Esophagus mucosa (tissue), 1 donor: ENCODE measurements at places on chromosomes 16 and 17.

DNA sequence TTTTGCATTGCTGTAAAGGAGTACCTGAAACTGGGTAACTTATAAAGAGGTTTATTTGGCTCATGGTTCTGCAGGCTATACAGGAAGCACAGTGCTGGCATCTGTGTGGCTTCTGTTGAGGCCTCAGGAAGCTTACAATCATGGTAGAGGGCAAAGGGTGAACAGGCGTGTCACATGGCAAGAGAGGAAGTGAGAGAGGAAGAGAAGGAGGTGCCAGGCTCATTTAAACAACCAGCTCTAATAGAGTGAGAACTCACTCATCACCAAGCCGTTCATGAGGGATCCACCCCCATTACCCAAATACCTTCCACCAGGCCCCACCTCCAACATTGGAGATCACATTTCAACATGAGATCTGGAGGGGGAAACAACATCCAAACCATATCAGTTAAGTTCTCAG, 16.4 kb upstream of the CLEC19A start:
- no peak for ATAC-seq

DNA sequence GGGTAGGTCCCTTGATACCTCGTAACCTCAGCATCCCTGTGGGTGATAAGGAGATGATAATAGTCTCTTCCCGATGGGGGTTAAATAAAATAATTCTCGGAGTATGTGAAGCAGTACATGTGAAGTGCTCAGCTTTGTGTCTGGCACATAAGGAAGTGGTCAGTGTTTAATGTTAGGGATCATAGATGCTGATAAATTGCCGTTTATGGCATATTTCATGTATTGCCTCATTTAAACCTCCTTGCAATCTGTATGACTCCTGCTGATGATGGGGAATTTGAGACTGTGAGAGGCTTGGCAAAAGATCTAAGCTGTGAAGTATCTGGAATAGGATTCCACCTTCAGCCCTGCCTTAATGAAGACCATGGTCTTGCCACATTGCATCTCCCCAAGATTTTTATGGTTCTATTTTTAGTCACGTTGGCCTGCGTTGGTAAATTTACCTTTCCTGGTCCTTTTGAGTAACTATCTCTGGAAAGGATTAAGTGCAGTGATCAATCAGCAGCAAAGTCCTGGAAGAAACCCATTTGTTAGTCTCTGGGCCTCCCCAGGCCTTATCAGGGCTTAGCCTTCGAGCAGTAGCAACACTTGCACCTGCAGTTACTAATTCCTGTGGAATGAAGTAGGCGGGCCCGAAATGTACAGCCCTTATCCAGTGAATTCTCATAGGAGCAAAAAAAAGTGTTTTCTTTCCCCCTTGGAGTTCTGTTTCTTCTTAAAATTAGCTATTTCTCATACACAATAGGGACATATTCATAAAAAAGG, 144.9 kb downstream of the WWOX start:
- ATAC-seq, result no peak

- no peak for ATAC-seq
Observed at GRCh38 chr16:69319826-69320739, 8.9 kb downstream of the VPS4A start.

GRCh38 chr17:77064598-77064997, 76.2 kb upstream of the SEC14L1 start:
- ATAC-seq, result no peak

GRCh38 chr16:3171181-3171854, 16.7 kb upstream of the OR1F1 start:
- no peak for ATAC-seq

DNA sequence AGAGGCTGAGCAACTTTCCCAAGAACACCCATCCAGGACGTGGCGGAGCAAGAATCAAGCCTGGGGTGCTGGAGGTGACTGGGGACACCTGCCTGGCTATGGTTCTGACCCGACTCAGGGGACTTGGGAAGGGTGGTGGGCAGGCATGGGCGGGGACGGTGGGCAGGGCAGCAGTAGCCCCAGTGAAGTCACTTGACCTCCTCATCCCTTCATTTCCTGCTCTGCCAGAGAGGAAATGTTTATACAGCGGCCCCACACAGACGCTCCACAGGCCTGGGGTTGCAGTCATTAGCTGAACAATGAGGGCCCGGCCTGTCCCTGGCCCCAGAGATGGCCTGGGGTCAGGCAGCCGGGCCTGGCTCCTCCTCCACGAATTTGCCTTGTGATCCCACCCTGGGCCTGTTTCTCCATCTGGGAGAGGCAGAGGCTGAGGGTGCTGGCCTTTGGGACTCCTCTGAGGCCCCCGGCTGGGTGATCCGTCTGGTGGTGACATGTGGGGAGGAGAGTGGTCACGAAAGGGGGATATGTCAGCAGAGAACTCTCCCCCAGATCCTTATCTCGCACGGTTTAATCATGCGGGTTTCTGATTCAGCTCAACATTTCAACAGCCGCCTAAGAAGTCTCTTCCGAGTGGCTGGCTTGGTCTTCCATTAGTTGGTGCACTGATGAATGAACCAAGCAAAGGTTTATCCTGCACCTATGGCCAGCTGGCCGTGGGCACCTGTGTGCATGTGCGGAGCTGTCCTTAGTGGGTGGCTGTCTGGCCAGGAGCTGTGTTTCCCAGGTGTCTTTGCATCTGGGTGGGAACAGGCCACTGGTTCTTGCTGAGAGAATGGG, 175.9 kb downstream of the IRF8 start:
- no peak for ATAC-seq

DNA sequence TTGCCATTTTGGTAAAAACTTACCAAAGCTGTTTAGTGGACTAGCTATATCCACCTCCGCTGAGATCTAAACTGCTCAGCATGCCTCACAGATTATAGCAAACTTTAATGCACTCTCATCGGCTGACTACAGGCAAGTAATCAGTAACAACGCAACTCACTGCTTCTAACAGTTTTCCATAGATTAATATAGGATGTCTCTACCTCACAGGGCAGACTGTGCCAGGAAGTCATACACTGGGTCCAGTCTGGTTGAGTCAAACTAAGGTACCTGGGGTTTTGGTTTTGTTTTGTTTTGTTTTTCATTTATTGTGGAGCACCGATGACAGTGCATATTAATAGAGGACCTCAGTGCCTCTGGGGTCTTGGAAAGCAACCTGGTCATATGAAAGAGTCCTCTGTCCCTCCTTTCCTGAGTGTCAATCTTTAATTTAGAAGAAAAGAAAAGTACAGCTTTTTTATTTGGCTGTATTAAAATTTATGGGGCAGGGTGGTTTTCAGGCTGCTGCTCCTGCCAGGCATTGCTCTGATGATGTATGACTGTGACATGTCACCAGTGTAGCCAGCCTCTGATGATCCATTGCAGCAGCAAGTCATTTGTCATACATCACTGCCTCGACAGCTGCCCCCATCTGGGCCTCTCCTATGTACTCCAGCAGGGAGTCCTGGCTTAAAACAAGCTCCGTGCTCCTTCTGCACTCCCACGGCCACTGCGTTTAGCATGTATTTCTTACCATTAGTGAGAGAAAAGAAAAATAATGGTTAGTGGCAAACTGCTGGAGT, 854.1 kb downstream of the KCNJ2 start:
- ATAC-seq, result no peak

GRCh38 chr17:6775871-6776405, at the start of gene FBXO39:
Gene FBXO39 (plus strand): TSS chr17:6776215. CDS start chr17:6779869, 3,654 bp downstream.
- ATAC-seq, result peak; percentile 55

DNA sequence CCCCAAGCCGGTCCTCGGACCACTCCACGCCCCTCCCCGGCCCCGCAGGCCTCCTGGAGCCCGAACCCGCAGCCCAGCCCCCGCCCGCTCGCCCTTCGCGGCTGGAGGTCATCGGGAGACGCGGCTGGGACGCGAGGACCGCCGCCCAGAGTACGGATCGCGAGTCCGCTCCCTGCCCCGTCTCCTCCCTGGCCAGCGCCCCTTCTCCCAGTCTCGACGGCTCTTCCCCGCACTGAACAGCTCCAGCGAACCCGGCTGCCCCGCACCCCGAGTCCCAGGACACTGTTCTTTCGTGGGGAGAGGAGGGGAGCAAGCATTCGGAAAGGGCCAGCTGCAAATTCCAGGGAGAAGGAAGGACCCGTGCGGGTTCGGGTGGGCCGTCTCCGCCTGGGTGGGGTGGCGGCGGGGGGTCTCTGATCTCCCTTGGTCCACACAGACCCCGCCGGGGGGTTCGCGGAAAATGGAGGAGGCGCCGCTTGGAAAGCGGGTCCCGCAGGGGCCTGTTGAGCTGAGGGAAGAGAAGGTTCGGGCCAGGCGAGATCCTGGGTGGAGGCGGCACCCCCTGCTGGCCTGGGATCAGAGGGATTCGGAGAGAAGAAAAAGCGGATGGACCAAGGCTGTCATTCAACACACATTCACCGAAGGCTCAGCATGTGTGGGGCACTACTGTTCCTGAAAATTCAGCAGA, 632 bp upstream of the RTN4RL1 start:
- ATAC-seq, result peak; percentile 25

DNA sequence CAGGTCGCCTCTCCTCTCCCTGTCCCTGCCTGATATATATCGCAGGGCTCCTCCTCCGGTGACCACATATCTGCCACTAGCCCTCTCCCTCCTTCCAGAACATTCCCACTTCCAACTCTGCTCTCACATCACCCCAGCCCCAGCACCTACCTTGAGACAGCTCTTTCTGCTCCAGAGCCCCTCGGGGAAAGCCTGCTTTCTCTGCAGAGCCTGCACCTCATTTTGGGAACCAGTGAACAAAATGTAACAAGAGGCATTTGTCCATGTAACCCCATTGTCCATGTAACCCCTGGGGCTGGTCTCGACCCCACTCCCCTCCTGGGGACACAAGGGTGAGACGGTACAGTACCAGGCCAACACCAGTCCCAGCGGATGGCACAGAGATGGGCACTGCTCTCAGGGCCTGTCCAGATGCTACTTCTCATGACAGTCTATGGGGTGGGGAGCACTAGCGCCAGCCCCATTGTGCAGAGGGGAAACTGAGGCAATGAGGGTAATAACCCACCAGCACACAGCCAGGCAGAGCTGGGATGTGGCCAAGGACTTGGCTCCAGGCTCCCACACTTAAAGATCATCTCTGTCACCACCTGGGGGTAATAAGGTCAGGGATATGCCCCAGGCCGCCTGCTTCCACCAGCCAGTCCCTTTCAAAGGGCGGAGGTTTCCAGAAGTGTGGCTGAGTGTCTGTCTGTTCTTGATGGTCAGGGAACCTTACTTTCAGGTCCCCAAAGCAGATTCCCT, 42.9 kb downstream of the TBC1D16 start:
- no peak for ATAC-seq

DNA sequence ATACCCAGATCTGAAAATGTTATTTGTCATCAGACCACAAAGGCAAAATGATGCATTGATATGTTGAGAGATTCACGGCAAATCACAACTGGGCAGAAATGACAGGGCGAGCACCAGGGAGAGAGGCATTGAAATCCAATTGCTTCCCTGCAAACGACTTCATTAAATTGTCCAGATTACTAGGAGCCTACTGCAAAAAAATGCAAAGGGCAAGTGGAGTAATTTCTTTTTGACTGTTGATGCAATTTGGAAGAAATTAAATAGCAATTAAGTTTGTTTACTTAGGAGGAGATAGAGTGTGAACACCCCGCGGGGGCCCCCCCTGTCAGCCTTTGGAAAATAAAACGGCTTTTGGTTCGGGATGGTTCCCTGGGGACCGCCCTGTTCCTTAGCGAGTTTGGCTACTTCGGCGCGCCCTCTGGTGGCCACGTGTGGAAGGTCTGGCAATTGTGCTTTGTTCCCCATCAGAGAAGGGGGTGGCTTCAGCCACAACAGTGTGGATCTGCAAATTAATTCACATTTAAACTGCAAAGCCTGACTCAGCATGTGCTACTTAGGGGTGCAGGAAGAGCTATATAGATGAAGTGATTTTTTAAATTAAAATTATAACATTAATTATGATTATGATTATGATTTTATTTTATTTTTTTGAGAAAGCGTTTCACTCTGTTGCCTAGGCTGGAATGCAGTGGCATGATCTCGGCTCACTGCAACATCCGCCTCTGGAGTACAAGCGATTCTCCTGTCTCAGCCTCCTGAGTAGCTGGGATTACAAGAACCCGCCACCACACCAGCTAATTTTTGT, 14.5 kb upstream of the TMC7 start:
- peak; percentile 89 for ATAC-seq

GRCh38 chr17:50157891-50158290, 7.4 kb upstream of the PPP1R9B start:
- ATAC-seq, result no peak

GRCh38 chr17:49441578-49441977, 26.9 kb upstream of the PHB1 start:
- ATAC-seq, result no peak

GRCh38 chr17:8887301-8887700, 19.8 kb upstream of the PIK3R6 start:
- ATAC-seq, result no peak

GRCh38 chr16:57519796-57520360, 16.5 kb downstream of the CCDC102A start:
- ATAC-seq, result peak; percentile 67
